ENCODE measurements at places on chromosomes 4 and X. TPM values are rescaled to one million over a fixed set of nuclear protein-coding genes. Genes with fewer than 3 reads are reported as not detected.

The DAPP1 gene
- 0.98 TPM for polyA plus RNA-seq

The ZMAT1 gene
- 23.1 TPM for polyA plus RNA-seq

The NLGN3 gene
- 5.0 TPM for polyA plus RNA-seq

DNA sequence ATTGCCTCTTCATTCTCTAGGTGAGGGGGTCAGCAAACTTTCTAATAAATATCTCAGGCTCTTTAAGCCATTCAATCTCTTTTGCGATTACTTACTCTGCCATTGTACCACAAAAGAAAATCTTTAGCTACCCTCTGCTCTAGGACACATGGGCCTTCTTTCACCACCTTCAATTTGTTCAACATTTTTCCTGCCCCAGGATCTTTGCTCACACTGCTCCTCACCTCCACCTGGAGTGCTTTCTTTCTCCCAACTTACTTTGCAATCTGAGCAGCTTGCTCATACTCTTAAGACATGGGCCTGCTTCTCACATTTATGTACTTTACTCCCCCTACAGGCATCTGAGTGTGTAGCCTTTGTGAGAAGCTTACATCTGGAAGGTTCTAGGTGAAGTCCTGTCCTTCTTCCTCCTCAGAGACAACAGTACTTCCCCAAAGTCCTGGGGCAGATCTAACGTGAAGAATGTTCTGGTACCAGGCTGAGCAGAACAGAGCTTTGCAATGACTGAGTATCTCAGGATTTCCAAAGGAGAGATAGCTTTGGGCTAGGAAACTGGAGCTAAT is 55.0 kb upstream of the PRDM5 start:
- DNase-seq, result no peak

GRCh38 chrX:53116101-53116500 is 22.2 kb downstream of the KANTR start:
- no peak for DNase-seq

The DKK2 gene
- 3.0 TPM for polyA plus RNA-seq

The PABPC5 gene
- 7.0 TPM for polyA plus RNA-seq

The SLC9B1 gene
- polyA plus RNA-seq, result 3.5 TPM

GRCh38 chrX:100373673-100374072 is 36.4 kb downstream of the PCDH19 start:
- no peak for DNase-seq

The SH3TC1 gene
- 25.4 TPM for polyA plus RNA-seq

- no peak for DNase-seq
These were observed 2.1 kb upstream of the KDR start for GRCh38 chr4:55127521-55127920.

The NR0B1 gene
- polyA plus RNA-seq, result 0.10 TPM

DNA sequence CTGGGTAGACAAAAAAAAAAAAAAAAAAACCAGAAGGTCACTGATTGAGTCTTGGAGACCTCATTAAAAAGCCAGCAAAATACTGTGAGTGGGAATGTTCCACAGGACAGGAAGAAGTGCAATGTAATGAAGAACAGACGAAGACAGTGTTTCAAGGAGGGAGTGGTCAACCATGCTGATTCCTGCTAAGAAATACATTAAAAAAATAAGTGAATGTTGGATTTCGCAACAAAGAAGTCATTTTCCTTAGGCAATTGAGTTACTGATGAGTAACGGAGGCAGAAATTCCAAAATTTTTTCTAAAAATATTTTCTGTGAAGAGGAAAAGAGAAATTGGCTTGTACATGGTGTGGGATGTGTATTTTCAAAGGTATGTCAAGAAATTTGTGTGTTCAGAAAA is 94.3 kb upstream of the FAM47B start:
- DNase-seq, result no peak

- DNase-seq, result no peak
These were observed 32.8 kb downstream of the ELOVL6 start for GRCh38 chr4:110165382-110166286.

DNA sequence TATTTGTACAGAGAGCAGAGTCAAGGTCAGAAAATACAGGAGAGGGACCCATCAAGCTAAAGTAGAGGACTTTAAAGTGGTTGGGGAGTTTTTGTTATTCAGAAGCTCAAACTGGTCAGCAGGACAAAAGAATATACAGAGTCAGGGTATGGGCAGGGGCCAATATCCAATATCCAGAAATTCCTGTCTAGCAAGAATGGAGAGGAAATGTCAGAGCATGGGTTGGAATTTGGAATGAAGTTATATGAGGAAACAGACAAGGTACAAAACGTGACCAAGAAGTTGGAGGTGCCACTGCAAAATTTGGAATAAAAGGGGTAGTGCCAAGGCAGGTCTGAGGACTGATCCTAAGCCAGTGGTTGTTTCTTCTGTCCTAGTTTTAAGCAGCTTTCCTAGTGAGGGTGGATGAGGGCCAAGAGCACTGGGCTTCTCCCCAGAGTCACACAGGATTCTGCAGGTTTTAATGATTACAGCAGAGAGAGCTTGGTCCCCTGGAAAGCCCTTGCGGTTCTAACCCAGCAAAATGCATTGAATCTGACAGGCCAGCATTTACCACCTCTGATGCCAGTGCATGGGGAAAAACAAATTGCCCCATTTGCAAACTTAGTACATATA is 304.7 kb upstream of the FTHL17 start:
- no peak for DNase-seq

GRCh38 chr4:71713611-71714203 is 70.2 kb downstream of the GC start:
- peak; percentile 15 for DNase-seq

The FAM47A gene
- not detected for polyA plus RNA-seq

GRCh38 chrX:80489166-80489565 is 68.9 kb downstream of the TENT5D start:
- no peak for DNase-seq

DNA sequence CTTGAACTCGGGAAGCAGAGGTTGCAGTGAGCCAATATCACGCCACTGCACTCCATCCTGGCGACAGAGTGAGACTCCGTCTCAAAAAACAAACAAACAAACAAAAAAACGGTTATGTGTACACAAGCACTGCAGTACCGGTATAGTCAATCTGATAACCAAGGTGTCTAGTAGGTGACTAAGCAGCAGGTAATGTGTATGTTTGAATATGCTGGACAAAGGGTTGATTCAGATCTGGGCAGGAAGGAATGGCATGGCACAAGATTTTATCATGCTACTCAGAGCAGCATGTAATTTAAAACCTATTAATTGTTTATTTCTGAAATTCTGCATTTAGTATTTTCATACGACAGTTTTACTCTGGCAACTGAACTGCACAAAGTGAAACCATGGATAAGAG is 41.7 kb downstream of the MAGEC1 start:
- no peak for DNase-seq

The DMRTC1B gene
- 3.6 TPM for polyA plus RNA-seq

The SMIM10 gene
- polyA plus RNA-seq, result 12.0 TPM

All from right renal pelvis (tissue), 4 donors.